ENCODE measurements at places on chromosomes 12 and 14. TPM values are rescaled to one million over a fixed set of nuclear protein-coding genes. Genes with fewer than 3 reads are reported as not detected.

- no peak overlapping the region for H3K27ac ChIP-seq
- H3K4me1 ChIP-seq = peaks cover 11% of the 10 kb centered on the region
- peaks cover 1% of the 10 kb centered on the region for H3K36me3 ChIP-seq
- no peaks in the 10 kb centered on the region for H3K27me3 ChIP-seq
- H3K4me3 ChIP-seq = no peak overlapping the region
- no peak for DNase-seq
These were observed 4.7 kb downstream of the MGP start for GRCh38 chr12:14880890-14881453.

DNA sequence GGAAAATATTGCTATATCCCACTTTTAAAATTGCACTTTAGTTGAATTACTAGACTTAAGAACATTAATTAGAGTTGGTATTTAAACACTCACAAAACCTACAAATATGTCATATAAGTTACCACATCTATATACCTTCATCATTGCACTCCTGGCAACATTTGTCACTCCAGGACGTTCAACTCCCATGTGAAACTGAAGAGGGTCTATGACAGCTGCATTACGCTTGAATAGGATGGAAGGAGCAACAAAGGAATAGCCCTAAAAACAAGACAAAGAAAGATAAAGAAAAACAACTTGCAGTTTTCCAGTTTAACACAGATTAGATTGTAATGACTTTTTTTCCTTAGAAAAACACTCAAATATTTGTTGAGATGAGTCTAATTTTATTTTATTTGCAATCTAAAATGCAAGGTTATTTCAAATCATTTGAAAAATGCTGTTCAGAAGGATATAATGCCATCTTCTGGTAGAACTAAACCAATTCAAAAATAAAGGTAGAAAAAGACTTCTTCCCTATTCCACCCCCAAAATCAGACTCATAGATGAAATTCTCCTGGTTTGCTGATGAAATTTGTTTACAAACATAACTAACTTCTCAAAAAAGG, 84.3 kb upstream of the TTC7B start:
- H3K27me3 ChIP-seq = no peaks in the 10 kb centered on the region
- H3K36me3 ChIP-seq = peaks cover 5% of the 10 kb centered on the region
- no peaks in the 10 kb centered on the region for H3K4me1 ChIP-seq
- peak; percentile 6 for DNase-seq

DNA sequence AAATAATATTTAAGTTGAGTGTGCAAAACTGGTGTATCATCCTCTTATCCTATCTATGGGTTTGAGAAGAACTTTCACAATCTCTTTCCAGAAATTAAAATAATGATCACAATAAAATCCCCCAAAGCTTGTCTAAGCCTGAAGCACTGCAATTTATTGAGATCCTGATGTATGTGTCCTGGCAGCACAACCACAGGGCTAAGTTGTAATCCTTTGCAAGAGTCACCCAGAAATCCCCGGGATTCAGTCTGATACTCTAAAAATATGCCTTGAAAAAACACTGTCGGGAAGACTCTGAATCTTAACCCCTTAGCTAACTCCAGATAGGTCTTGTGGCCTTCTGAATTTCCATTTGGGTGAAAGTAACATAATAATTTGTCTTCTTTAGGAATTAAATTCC, 40.3 kb upstream of the STXBP6 start:
- H3K4me3 ChIP-seq = no peak overlapping the region
- H3K27me3 ChIP-seq = no peaks in the 10 kb centered on the region
- no peaks in the 10 kb centered on the region for H3K4me1 ChIP-seq
- no peak for DNase-seq

DNA sequence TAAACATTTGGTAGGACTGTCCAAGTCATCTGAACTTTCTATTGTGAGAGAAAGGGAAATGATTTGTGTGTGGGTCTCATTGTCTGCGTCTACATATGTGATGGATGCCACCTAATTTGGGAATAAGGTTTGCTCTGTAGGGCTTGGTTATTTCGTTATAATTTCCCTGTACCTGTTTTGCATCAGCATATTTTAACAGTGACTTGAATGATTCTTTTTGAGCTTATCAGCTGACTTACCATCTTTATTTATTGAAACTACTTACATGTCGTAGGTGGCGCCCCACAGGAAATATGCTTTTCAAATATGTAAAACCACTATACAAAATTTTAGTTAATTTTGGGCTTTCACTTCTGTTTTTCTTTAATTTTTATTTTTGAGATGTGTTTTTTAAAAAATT, 56.5 kb upstream of the BCAT1 start:
- no peaks in the 10 kb centered on the region for H3K36me3 ChIP-seq
- H3K4me3 ChIP-seq = no peak overlapping the region

DNA sequence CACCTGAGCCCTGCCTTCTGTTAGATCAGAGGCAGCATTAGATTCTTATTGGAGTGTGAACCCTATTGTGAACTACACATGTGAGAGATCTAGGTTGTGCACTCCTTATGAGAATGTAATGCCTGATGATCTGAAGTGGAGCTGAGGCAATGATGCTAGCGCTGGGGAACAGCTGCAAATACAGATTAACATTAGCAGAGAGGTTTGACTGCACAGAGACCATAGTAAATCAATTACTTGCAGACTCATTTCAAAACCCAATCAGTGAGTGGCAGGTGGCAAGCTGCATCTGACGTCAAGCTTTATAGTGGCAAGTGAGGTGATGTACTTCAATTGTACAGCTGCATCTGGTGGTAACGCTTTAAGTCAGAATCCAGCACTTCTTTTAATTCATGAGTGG, 141.6 kb downstream of the GPHN start:
- H3K36me3 ChIP-seq = no peaks in the 10 kb centered on the region
- no peak overlapping the region for H3K27ac ChIP-seq
- no peak overlapping the region for H3K4me3 ChIP-seq
- no peak for DNase-seq
- no peaks in the 10 kb centered on the region for H3K27me3 ChIP-seq

DNA sequence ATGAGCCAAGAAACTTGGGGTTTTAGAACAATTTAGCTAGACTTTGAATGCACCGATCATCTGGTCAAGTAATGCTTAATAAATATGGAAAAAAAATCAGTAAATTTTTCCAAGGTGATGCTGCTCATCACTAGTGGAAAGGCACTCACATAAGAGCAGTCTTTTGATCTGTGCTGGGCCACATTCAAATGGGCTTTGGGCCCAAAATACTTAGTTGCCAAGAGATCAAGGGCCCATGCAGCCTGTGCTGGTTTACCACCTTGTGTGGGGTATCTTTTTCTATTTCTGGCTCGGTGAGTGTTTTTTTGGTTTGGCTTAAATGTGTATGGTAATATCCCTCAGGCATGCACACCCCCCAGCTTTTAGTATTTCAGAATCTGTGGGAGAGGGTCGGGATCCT, 943.2 kb downstream of the TMTC2 start:
- no peaks in the 10 kb centered on the region for H3K36me3 ChIP-seq
- H3K27me3 ChIP-seq = no peaks in the 10 kb centered on the region
- no peak overlapping the region for H3K4me3 ChIP-seq
- peaks cover 5% of the 10 kb centered on the region for H3K4me1 ChIP-seq
- H3K27ac ChIP-seq = no peak overlapping the region
- DNase-seq = no peak

DNA sequence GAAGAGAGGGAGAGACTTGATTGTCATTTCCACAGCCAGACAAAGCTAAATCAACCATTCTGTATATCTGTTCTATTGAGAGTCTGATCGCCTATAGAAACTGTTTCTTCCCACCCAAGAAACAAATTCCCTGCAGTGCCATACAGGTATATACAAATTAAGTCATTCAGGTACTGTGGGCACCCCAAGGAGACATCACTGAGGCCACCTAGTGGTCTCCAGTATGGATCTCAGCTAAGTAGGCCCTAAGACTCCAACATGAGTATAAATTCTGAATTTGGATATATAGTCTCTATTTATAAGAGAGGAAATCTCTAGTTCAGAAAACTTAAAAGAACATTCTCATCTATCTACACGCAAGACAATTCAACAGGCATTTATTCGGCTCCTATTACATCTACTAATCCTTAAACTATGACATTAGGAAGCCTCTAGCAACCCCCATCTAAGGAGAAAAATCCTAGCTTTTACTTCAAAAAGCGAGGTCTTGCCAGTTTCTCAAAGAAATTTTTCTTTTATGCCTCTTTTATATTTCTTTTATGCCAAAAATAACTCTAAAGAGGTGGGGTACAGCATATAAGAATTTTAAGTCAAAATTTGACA, 62.6 kb downstream of the DCAF5 start:
- DNase-seq = peak; percentile 29
- peaks cover 10% of the 10 kb centered on the region for H3K36me3 ChIP-seq

DNA sequence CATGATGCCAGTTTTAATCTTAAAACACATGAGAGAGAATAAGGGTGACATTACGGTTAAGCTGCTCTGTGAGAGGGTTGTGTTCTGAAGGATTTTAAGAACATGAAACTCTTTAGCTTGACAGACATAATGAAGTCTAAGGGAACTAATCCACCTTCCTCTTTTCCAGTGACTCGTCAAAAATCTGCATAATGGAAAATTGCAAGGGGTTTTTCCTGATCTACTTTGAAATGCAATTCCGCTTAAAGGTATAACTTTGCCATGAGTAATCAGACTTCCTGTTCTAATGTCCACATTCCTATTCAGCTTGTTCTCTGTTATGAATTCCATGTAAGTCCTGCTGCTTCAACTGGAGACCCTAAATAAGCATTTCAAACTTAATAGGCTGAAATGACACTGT, at the start of gene ZNF705A:
Gene ZNF705A (plus strand): TSS at position 171 of the 400 bp plus-strand sequence. CDS start 15,611 bp downstream, outside the sequence.
- H3K27ac ChIP-seq = no peak within 1 kb of the TSS
- no peak within 1 kb of the TSS for H3K4me3 ChIP-seq
- DNase-seq = peak; percentile 38
- peaks cover 11% of the 10 kb centered on the region for H3K4me1 ChIP-seq
- H3K27me3 ChIP-seq = no peaks in the 10 kb centered on the region
- H3K36me3 ChIP-seq = no peaks in the 10 kb centered on the region

DNA sequence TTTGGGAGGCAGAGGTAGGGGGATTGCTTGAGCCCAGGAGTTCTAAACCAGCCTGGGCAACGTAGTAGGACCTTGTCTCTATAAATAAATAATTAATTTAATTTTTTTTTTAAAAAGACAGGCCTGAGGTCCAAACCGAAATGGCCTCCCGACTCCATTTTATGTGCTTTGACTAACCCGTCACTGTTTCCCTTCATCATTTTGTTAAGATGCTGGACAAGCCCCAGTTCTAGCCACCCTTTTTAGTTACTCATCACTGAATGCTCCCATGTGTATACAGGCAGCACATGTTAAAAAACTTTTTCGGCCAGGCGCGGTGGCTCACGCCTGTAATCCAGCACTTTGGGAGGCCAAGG, 83.6 kb upstream of the RESF1 start:
- no peak overlapping the region for H3K4me3 ChIP-seq
- no peaks in the 10 kb centered on the region for H3K36me3 ChIP-seq
- peaks cover 2% of the 10 kb centered on the region for H3K4me1 ChIP-seq
- DNase-seq = no peak
- no peak overlapping the region for H3K27ac ChIP-seq

DNA sequence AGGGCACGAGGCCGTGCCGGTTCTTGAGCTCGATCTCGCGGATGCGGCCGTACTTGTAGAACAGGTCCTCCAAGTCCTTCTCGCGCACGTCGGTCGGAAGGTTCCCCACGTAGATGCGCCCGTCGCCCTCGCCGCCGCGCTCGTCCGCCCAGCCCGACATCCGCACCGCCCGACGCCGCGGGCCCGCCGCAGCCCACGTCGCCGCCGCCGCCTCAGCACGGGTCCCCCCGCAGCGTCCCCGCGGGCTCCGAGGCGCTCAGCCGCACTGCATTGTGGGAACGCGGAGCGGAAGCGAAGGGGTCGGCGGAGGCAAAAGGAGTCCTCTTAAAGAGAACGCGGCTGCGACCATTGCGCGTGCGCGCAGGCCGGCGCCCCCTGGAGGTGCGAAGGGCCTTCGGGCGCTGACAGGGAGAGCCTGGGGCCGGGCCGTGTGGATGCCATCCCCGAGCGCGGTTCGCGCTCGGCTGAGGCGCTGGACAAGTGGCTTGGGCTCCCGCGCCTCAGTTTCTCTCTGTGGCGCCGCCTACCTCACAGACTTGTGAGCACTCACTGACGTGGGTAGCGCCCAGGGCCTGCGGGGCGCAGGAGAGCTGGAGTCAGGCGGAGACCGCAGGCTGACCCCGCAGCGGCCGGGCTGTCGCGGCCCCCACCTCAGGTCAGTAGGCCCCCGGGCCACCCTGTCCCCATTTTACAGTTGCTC, at the start of gene SRSF9:
Gene SRSF9 (minus strand): TSS at position 299 of the 700 bp plus-strand sequence. CDS start 139 bp downstream, at position 160.
- no peaks in the 10 kb centered on the region for H3K27me3 ChIP-seq
- H3K4me3 ChIP-seq = peak within 1 kb of the TSS; percentile 65
- peaks cover 5% of the 10 kb centered on the region for H3K4me1 ChIP-seq
- H3K36me3 ChIP-seq = peaks cover 9% of the 10 kb centered on the region
- peak; percentile 99 for DNase-seq

DNA sequence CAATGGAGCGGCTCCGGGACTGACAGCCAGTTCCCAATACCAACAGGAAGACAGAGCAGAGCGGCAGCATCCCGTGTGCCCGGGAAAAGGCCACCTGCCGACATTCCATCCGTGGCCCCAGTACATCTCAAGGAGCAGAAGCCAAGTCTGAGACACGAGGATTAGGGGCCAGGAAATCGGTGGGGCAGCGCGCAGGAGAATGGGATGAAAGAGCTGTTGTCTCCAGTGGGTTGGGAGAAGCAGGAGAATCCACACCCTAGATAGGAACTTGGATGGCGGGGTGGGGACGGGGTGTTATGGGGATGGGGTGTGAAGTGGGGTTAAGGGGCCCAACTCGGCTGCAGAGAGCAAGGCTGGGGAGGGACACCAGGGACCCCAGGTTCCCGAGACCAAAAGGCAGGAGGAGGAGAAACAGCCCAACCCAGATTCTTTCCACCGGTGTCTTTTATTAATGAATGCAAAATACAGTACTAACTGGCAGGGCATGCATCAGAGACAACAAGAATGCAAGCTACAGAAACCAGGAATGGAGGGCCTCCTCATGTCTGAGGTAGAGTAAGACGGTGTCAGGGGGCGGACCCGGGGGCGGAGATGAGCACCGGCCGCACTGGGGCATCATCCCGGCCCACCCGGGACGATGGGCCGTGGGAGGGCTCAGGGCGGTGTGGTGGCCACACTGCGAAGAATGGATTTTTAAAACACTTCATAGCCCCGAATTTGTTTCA, 50.3 kb downstream of the BEGAIN start:
- H3K4me3 ChIP-seq = no peak overlapping the region
- no peak overlapping the region for H3K27ac ChIP-seq
- H3K27me3 ChIP-seq = no peaks in the 10 kb centered on the region

GRCh38 chr12:131800594-131801135, 27.5 kb upstream of the MMP17 start:
- H3K36me3 ChIP-seq = peaks cover 11% of the 10 kb centered on the region
- DNase-seq = no peak
- no peak overlapping the region for H3K4me3 ChIP-seq
- H3K4me1 ChIP-seq = no peaks in the 10 kb centered on the region

- no peak overlapping the region for H3K4me3 ChIP-seq
- peak; percentile 63 for DNase-seq
- H3K27ac ChIP-seq = no peak overlapping the region
- peaks cover 6% of the 10 kb centered on the region for H3K4me1 ChIP-seq
These were observed 109.9 kb downstream of the TTC8 start for GRCh38 chr14:88934351-88934806.

- H3K27ac ChIP-seq = no peak overlapping the region
- H3K27me3 ChIP-seq = no peaks in the 10 kb centered on the region
- DNase-seq = peak; percentile 40
These were observed 32.1 kb downstream of the SNRNP35 start for GRCh38 chr12:123490089-123490488.

Gene C1RL
- 116 TPM for total RNA-seq

Gene MYO1H
- not detected for total RNA-seq

Gene KLRC2
- 0.71 TPM for total RNA-seq

Gene LTA4H
- 168 TPM for total RNA-seq

Gene RTL1
- 0.09 TPM for total RNA-seq

Gene KRT85
- total RNA-seq = not detected

Gene IFI27L1
- 23.0 TPM for total RNA-seq

Gene VASH1
- 25.4 TPM for total RNA-seq

Gene CNTN1
- 1.8 TPM for total RNA-seq

Gene ENDOU
- not detected for total RNA-seq

Gene CDH24
- total RNA-seq = 4.6 TPM

Gene GSC
- 0.21 TPM for total RNA-seq

Gene OR4E2
- total RNA-seq = not detected

All from lung (tissue), 17 donors.